Activated CD8-positive, alpha-beta memory T cell treated with anti-CD3 and anti-CD28 coated beads for 24 hours (primary cell): ENCODE measurements at places on chromosomes 7 and 10.

DNA sequence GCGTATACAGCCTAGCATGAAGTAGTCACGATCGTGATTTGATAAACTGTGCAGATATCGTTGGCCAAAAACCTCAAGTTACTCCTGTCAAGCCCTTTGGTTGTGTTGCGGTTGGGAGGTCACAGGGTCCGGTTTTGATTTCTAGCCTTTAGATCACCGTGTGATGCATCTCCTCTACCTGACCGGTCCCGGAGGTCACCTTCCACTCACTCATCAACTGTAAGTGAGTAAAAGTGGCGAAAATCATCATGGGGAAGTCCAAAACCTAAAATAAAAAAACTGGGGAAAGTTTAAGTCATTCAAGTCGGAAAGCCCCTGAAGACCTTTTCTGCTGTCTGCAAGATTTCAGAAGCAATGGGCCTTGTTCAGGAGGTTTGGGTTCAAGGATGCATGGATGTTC is 62.8 kb downstream of the ADARB2 start:
- no peak for DNase-seq

DNA sequence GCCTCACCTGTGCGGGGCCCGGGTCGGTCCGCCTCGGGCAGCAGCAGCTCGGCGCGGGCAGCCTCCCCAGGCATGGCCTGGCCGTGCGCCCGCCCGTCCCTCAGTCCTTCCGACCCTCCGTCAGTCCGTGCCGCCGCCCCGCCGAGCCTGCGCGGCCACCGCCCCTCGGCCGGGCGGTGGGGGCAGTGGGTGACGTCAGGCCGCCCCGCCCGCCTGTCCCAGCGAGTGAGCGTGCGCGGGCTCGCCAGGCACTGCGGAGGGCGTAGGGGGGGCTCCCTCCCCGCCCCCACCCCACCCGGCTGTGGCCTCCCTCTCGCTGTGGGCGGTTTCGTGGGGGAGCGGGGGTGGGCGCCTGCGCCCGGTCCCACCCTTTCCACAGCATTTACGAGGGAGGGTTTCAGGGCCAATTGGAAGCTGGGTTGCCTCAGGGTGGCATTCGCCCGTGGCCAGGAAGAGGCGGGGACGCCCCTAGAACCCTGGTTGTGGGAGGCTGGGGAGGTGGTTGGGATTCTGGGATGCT is at the start of gene NACAD:
Gene NACAD (minus strand): TSS at position 149 of the 520 bp plus-strand sequence. CDS start 75 bp downstream, at position 74.
- DNase-seq, result no peak

DNA sequence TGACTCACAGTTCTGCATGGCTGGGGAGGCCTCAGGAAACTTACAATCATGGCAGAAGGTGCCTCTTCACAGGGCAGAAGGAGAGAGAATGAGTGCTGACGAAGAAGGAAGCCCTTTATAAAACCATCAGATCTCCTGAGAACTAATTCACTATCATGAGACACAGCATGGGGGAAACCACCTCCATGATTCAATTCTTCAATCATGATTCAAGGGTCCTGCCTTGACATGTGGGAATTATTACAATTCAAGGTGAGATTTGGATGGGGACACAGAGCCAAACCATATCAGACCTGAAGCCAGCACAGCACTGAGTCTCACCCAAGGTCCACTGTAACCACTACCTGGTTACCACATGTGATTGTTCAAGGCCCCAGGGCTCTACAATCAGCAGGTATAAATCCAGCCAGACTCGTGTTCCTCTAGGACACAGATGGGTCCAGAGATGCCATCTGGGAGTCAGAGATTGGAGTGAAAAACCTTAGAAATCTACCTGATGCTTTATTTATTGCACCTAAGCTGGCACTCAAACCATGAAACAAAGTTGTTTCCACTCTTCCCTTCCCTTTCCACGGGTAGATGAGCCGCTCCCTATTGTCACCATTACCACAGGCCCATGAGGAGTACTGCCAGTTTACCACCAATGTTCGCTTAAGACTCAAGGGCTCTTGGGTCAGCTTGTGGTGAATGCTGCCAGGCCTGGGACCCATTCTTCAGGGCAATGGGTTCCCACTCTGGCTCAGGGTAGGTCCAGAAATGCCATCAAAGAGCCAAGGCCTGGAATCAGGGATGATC is 1061.5 kb downstream of the LRMDA start:
- DNase-seq, result no peak

- DNase-seq, result no peak
These were observed 22.7 kb downstream of the FAM237B start for GRCh38 chr7:90298145-90299038.

DNA sequence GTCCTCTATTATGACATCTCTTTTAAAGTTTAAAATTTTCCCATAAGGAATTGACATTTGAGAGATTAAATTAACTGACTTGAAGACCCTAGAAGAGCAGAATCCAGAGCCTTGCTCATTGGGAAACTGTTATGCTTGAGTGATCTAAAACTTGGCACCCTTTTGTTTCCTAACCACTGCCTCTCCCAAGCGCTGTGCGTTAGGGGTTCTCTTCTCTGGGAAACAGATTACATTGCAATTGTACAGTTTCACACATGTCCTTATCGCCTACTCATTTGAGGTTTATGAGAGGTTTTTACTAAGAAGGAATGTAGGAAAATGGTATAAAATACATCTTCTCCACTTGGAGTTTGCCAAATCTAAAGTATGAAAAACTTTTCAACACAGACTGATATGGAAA is 126.8 kb upstream of the AMPH start:
- no peak for DNase-seq

DNA sequence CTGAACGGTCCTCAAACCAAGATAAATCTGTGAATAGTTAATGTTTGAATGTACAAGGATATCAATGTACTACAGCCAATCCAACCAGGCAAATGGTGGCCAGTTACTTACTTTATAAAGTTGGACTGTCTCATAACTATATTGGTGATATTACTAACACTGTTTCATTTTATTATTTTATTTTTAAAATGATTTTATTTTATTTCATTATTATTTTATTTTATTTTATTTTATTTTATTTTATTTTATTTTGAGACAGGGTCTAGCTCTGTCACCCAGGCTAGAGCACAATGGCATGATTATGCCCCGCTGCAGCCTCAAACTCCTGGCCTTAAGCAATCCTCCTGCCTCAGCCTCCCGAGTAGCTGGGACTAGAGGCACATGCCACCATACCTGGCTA is 6.8 kb downstream of the IL15RA start:
- no peak for DNase-seq

DNA sequence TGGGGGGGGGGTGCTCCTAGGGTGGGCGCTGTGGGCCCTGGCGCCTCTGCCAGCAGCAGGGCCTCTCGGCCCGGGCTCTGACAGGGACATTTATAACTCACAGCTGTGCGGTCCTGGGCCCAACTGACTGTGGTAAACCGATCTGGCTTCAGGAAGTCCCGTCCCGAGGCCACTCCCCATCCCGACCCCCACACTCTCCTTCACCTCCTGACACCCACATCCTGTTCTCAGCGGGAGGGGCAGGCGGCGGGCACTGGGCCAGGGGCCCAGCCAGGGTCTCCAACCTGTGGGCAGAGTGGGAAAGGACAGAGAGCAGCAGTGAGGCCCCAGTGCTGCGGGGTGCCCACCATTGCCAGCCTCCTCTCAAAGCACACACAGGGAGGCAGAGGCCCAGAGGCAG is 69.1 kb downstream of the ZMIZ1 start:
- DNase-seq, result peak; percentile 77

- no peak for DNase-seq
These were observed 354.1 kb upstream of the CELF2 start for GRCh38 chr10:10663622-10664021.

GRCh38 chr10:30553626-30554439 is 75.7 kb downstream of the LYZL2 start:
- DNase-seq, result no peak

DNA sequence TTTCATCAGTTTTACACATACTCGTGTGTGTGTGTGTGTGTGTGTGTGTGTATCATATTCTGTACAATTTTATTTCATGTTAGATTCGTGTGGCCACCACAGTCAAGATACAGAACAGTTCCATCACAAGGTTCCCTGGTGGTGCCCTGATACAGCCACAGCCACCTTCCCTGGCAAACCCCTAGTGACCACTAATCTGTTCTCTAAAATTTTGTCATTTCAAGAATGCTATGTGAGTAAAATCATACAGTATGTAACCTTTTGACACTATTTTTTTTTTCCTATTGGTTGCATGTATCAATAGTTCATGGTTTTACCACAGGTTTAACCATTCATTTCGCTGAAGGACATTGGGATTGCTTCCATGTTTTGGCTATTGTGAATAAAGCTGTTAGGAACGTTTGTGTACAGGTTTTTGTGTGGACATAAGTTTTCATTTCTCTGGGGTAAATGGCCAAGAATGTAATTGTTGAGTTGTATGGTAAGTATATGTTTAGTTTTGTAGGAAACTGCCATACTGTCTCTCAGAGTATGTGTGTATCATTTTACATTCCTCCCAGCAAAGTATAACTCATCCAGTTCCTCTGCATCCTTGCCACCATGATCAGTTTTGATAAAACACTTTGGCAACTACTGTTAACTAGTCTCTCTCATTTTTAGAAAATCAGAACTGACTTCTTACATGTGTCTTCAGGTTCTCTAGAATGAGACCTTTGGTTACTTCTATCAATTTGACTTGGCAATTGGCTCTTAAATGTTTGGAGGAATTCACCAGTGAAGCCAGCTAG is 20.6 kb downstream of the KLHDC10 start:
- no peak for DNase-seq

GRCh38 chr7:138603549-138604318 is 97.4 kb downstream of the SVOPL start:
- DNase-seq, result no peak

- no peak for DNase-seq
These were observed 70.2 kb downstream of the SAMD9 start for GRCh38 chr7:93047514-93048099.

GRCh38 chr7:6271060-6271658 is 1.3 kb downstream of the CYTH3 start:
- peak; percentile 65 for DNase-seq

- DNase-seq, result peak; percentile 35
These were observed 273.2 kb upstream of the ZNF32 start for GRCh38 chr10:43921881-43922280.

DNA sequence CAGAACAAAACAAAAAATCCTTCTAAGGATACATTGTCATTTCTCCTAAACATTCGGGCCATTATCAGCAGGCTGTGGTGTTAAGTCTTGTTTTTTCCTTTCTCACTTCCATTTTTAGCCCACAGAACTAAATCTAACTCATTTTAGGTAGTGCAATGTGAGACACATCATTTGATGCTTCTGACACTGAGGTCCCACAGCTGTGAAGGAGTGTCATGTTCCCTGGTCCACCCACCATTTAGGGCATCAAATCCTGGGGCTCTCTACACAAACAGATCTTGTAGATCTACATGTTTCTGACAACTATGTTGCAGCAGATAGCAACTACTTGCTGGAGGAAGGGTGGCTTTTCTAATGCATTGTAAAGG is 232.5 kb upstream of the IGFBP3 start:
- no peak for DNase-seq
